SK-N-DZ (cell line): ENCODE measurements at places on chromosomes 16 and 17.

- no peak for DNase-seq
Observed at GRCh38 chr16:77663711-77664110, 58.6 kb upstream of the NUDT7 start.

DNA sequence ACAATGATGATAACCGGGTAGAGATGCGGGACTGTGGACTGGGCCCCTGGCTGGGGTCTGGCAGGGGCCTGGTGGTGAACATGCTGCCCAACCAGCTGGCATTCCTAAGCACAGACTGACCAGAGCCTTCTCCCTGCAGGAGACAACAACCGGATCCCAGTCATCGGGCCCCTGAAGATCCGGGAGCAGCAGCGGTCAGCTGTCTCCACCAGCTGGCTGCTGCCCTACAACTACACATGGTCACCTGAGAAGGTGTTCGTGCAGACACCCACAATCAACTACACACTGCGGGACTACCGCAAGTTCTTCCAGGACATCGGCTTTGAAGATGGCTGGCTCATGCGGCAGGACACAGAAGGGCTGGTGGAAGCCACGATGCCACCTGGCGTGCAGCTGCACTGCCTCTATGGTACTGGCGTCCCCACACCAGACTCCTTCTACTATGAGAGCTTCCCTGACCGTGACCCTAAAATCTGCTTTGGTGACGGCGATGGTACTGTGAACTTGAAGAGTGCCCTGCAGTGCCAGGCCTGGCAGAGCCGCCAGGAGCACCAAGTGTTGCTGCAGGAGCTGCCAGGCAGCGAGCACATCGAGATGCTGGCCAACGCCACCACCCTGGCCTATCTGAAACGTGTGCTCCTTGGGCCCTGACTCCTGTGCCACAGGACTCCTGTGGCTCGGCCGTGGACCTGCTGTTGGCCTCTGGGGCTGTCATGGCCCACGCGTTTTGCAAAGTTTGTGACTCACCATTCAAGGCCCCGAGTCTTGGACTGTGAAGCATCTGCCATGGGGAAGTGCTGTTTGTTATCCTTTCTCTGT, 5.1 kb upstream of the SLC7A6 start:
- no peak for DNase-seq

GRCh38 chr17:44637066-44637465, 19.2 kb upstream of the MEIOC start:
- no peak for DNase-seq

DNA sequence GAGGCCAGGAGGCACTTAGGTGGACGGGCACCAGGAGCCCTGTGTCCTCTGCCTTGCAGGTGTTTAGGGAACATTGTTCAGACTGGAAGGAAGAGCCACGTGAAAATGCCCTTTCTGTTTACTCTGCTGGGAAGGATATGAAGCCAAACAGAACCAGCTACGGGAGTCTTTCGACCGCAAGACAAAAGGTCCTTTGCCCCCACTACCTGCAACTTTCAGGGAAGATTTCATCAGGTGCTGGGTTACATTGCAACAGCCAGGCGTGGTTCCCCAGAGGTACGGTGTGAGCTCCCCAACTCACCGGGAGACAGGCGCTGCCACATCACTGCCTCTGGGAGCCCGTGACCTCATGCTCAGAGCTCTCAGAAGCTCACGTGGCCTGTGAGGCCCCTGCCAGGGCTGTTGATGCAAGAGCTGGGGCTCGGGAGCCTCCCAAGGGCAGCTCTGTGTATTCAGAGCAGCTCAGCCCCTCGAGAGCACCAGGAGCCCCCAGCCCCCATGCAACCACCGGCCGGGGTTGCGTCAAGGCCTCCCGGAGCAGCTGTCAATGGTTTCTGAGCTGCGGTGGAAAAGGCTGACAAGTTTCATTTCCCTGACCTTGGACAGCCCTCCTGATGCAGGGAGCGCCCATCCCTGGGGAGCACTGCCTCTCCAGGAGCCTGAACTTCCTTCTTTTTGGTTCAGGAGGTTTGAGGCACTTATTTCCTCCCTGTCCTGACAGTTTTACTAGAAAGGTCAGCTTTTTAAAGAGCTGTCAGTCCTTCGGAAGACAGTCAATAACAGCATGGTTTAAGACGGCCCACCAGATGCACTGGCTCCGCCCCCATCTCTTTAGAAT, 42.1 kb downstream of the TBC1D16 start:
- peak; percentile 94 for DNase-seq

DNA sequence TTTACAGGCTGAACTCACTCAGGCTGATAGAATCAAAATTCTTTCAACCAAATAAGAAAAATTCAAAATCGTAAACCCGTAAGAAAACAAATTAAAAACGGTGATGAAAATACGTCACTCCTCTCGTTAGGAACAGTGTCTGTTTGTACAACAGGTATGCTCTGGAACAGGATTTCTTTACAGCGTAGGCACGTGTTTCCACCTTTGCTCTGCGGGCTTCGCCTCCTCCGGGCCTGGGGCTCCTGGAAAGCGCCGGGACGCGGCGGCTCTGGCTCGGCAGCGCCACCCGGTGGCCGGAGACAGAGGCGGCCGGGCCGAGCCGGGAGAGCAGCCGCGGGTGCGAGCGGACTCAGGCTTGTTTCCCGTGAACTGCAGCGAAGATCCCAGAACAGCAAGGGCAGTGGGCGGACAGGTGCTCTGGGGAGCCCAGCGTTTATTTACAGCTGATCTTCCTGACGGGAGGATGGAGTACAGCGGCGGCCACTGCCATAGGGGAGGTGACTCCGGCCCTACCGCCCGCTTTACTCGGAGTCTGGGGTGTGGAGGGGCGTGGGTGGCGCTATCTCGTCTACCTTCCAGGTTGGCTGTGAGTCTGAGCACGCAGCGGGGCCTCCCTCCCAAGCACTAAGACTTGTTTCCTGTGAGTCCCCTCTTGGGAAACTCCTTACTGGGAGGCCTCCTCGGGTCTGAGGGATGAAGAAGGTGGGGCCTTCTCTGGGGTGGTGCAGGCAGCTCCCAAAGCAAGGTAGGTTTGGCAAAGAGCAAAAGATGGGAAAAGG, 40.5 kb upstream of the ATP2A3 start:
- DNase-seq: no peak

DNA sequence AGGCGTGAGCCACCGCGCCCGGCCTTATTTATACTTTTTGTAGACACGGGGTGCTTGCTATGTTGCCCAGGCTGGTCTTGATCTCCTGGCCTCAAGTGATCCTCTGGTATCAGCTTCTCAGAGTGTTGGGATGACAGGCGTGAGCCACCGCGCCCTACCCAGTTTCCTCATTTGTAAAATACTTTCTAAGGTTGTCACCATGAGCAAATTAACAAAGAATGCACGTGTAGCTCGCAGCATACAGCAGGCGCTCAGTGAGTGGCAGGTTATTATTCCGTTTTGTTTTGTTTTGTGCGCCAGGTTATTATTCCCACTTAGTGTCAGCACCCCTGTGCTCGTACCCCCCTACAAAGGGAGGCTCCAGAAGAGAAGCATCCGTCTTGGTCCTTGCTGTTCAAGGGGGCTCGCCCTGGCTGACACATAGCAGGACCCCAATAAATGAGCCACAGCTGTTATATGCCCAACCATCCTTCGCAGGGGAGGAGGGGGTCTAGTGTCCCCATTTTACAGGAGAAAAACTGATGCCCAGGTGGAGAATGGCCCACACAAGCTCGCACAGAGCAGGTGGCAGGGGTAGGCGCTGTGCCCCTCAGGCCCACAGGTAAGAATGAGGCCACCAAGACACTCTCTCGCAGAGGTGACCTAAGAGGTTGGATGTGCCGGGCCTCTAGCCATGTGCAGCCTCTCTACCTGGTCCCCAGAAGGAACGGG, 686 bp upstream of the MIEF2 start:
- DNase-seq: no peak

GRCh38 chr17:18141210-18141803, 32.8 kb downstream of the MYO15A start:
- peak; percentile 57 for DNase-seq

DNA sequence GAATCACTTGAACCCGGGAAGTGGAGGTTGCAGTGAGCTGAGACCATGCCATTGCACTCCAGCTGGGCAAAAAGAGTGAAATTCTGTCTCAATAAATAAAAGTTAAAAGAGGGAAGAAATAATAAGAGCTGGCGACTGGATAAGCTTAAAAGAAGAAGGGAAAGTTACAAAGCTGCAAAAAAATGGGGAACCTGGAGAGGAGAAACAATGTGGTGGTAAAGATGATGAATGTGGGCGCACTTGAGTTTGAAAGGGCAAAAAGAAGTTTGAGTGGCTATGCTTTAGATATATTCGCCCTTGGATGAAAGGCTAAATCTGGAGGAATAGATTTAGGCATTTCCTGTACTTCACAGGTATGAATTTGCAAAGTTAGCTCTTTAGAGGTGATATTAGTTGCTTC, 53.0 kb upstream of the YPEL2 start:
- DNase-seq: no peak

GRCh38 chr16:1019231-1020090, 37.9 kb downstream of the SOX8 start:
- DNase-seq: no peak

- DNase-seq: no peak
Observed at GRCh38 chr17:2926019-2926650, 129.9 kb downstream of the RAP1GAP2 start.

DNA sequence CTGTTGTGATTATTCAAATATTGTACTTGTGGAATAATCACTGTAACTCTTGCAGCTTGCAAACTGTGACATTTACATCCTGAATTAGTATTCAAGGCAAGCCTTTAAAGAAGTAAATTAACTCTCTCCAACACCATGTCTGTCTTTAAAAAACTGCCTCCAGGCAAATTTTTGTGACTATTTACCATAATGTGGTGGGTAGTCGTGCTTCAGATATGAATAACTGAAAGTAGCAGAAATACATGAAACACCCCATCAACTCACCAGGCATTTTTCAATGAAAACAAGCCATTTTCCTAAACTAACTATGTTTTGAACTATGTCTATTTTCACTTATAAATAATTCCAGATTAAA, 217.4 kb upstream of the PSMD7 start:
- no peak for DNase-seq

DNA sequence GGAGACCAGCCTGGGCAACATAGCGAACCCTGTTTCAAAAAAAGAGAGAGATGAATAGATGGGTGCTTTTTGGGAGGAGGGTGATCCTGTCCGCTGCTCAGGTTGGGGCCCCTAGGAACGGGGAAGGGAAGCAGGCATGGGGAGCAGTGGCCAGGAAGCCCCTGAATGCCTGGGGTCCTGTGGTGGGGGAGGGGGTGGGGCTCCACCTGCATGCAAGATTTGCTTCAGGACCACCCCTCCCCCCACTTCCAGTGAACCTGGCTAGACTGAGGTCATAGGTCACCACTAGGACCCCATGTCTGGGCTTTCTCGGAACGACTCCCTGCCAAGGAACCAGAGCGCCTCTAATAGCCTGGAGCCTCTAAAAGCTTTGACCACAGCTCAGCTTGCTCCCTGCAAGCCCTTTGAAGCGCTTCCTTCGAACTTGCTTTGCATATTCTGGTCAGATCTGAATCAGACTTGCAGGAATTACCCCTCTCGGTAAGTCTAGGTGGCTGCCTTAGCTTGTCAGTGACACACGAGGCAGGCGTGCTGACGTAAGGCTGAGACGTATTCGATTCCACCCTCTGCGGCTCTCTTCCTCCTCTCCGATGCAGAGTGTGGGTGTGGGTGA, 3.7 kb downstream of the SOCS3 start:
- DNase-seq: peak; percentile 56

DNA sequence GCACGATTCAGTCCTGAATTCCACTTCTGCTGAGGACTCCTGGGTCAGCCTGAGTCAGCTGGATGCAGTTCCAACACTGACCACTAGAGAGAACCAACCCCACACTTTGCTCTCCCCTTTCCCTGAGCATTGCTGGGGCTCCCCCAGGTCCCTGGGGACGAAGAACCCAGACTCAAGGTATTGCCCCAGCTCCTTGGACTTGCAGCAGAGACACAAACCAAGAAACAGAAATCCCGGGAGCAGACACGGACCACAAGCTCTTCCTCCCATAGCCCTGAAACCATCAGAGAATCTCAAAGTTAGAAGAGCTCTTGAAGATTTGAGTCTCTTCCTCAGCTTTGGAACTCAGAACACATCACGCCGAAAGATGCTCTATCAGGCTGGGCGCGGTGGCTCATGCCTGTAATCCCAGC, 678 bp upstream of the GH1 start:
- peak; percentile 51 for DNase-seq

GRCh38 chr16:53958341-53958880, 254.5 kb downstream of the FTO start:
- no peak for DNase-seq

GRCh38 chr17:1104222-1104621, 75.6 kb downstream of the ABR start:
- DNase-seq: no peak

DNA sequence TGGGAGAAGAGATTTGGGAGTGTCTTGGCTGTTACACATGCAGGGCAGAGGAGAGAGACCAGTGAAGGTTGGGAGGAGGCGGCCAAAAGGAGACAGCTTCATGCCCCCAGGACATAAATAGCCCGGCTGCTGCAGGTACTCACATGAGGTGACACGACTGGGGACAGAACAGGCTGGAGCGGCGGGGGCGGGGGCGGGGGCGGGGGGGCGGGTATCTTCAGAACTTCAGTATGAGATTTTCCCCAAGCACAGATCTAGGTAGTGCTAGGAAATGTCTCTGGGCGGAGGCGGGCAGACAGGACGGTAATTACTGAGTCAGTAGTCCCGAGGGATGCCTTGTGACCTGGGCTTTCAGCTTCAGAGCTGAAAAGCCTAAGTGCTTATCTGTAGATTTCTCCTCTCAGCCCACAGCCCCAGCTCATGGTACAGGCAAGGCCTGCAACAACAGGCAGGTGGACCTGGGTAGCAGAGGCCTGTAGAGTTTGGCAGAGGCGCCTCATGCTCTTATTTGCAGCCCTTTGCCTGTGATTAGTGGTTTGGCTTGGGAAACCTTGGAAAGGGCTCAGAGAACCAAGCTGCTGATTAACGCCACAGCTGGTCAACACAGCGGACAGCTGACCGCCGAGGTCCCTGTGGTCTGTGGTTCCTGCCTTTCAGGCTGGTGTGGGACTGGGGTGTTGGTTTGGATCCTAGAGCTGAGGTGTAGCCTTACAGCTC, 24.5 kb downstream of the UNK start:
- peak; percentile 94 for DNase-seq

- no peak for DNase-seq
Observed at GRCh38 chr17:82371333-82372248, at the start of gene UTS2R. UTS2R (plus strand) TSS chr17:82371765; CDS start chr17:82374325, 2,560 bp downstream.

GRCh38 chr16:13338044-13338443, 436.6 kb downstream of the SHISA9 start:
- DNase-seq: no peak

GRCh38 chr17:60730273-60730672, 52.6 kb downstream of the BCAS3 start:
- DNase-seq: no peak

- DNase-seq: no peak
Observed at GRCh38 chr17:74277935-74278334, 3.9 kb downstream of the DNAI2 start.

GRCh38 chr17:2892305-2892971, 96.2 kb downstream of the RAP1GAP2 start:
- no peak for DNase-seq

- DNase-seq: no peak
Observed at GRCh38 chr17:49342575-49342936, 19.5 kb downstream of the ZNF652 start.
